ENCODE measurements at places on chromosomes 13 and 19.

DNA sequence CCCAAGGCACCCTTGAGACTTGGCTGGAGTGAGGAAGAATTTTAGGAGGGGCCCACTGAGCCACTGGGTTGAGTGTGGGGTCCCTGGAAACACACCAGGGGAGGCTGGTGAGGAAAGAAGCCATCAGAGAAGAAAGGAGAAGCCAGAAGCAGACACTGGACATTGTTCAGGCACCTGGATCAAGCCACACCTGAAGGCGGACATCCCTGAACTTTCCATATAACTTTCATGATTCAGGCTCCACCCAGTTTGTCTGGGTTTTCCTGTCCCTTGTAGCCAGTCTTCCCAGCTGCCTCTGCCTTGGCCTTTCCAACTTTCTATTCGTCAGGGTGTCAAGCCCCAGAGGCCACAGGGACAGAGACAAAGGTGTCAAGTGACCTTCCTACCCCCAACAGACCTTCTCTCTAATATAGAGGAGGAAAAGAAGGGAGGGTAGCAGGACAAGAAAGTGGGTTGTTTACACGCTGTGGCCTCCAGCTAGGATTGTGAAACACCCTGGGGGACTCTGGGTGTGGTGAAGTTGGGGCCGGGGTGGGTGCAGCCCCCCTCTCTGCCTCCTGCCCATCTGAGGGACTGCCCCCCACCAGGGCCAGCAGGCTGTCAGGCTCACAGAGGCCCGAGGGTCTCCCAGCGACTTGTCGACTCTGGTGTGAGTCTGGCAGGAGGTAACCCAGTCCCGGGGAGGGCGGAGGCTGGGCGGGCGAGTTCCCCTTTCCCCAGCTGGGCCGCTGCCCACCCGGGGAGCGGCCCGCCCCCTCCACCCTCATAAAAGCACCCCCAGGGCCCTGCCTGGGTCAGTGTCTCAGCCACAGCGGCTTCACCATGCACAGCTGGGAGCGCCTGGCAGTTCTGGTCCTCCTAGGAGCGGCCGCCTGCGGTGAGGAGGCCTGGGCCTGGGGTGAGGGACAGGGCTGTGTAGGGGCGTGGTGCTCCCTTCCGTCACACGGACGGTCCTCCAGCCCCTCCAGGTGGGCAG, at the start of gene CFD:
Gene CFD, plus strand, starts transcription at position 797 of the 976 bp plus-strand sequence. Its CDS starts 26 bp downstream, at position 823.
- DNase-seq, result no peak

DNA sequence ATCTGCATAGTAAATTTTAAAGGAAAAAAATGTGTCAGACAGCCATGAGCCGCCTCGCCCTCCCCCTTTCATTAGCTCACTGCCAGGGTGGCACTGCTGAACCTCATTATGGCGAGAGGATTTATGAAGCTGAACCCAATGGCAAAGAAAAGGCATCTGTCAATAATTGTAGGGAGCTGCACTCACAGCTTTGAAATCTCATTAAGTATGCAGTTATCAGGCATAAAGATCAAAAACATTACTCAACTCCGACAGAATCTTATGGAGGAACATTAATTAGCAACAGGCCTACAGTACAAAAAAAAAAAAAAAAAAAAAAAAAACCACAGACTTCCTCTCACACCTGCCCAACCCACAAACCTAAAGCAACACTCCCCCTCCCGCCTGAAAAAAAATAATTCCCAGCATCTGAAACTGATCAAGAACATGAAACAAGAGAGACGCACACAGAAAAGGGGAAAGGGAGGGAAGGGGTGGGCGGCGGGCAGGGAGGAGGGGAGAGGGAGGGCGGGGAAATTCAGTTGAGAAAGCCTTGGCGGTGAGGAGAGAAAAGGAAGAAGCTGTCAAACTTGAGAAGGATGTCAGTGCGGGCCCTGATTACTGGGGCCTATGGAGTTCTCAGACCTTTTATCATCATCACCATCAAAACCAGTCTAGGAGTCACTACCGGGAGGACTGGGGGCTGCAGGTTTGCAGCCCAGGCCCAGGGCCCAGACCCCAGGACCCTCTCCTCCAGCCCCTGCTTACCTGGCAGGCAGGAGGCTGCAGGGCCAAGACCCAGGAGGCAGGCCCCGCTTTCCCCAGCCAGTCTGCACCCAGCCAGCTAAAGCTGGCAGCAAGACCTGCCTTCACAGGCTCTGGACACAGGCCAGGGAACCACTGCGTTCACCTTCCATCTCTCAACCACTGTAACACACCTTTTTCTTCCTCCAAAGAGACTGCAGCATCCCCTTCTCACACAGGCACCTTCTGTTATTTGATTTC, 8.9 kb downstream of the TSHZ3 start:
- peak; percentile 85 for DNase-seq

DNA sequence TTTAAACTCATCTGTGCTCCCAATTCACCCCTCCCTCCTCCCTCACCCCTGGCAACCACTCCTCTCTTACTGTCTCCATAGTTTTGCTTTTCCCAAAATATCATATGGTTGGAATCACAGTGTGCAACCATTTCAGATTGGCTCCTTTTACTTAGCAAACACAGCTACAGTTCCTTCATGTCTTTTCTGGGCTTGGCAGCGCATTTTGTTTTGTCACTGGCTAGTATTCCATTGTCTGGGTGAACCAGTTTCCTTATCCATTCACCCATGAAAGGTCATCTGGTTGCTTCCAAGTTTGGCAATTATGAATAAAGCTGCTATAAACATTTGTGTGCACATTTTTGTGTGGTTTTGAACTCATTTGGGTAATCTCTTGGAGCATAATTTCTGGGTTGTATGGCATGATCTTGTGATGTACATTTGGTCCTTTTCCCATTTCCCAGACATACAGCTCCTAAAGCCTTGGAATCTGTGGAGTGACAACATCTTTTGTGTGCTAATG, 23.9 kb upstream of the GAS6 start:
- peak; percentile 92 for DNase-seq

- DNase-seq, result no peak
Observed at GRCh38 chr13:99383511-99383921, 76.3 kb upstream of the GPR183 start.

GRCh38 chr19:52101866-52102562, 6.4 kb upstream of the ZNF841 start:
- DNase-seq, result no peak

GRCh38 chr13:66879988-66880387, 350.1 kb downstream of the PCDH9 start:
- no peak for DNase-seq

DNA sequence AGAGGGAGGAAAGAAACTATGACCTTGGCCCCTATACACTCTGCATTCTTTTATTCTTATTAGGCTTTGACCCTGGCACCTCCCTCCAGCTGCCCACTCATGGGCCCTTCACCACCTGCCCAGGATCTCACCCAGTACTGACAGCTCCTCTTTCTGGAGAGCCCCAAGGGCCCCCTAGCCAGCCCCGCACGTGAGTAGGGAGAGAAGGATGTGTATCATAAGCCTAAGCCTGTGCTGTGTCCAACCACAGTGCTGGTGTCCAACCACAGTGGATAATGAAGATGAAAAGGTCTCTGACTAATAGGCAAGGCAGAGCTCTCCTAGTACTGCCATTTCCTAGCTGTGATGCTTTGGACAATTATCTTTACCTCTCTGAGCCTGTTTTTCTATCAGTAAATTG, 4.2 kb downstream of the DMRTC2 start:
- no peak for DNase-seq

GRCh38 chr13:50679321-50679720, 164.2 kb downstream of the DLEU7 start:
- DNase-seq, result no peak

- no peak for DNase-seq
Observed at GRCh38 chr13:100597253-100597652, 8.7 kb upstream of the GGACT start.

GRCh38 chr19:38425810-38426466, at the start of gene RASGRP4:
TSS of gene RASGRP4 (minus strand) at chr19:38426219. CDS start at chr19:38426091, 128 bp downstream.
- DNase-seq, result no peak

DNA sequence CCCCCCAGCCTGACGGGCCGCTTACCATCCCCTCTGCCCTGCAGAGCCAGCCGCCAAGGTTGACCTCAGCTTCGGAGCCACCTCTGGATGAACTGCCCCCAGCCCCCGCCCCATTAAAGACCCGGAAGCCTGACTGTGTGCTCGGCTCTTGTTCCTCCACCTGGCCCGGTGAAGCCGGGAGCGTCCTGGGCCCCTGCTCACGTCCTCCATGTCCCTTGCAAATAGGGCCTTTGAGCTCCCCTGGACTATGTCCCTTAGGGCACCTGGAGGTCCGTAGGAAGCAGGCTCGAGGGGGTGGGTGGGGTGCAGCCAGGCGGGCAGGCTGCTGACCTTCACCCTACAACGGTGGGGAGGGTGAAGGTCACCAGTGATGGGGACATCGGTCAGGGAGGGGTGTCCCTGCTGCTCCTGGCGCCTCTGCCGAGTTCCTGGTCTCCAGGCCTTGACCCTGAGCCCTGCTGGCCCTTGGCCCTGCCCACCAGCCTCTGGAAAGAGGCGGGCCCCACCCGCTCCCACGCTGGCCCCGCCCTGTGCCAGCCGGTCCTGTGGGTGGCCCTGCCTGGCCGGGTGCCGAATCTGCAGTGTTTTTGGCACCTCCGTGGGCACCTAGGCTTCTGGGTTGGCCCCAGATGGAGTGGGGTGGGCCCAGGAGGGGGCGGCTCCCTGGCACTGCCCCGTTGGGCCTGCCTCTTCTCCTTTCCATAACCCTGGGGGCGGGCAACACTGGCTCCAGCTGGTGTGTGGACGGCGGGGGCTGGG, 3.3 kb downstream of the ATP5F1D start:
- DNase-seq, result no peak

DNA sequence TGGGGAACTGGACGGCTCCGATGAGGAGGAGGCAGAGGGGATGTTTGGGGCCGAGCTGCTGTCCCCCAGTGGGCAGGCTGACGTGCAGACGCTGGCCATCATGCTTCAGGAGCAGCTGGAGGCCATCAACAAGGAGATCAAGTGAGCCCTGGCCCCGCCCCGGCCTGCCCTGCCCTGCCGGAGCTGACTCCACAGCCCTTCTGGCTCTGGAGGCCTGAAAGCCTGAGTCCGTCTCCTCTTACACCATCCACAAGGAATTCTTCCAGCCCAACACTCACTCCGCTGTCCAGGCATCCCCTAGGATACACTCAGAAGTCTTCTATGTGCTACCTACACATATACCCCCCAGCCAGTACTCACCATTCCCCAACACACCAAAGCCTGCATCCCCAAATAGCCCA, 17.4 kb downstream of the PPFIA3 start:
- no peak for DNase-seq

DNA sequence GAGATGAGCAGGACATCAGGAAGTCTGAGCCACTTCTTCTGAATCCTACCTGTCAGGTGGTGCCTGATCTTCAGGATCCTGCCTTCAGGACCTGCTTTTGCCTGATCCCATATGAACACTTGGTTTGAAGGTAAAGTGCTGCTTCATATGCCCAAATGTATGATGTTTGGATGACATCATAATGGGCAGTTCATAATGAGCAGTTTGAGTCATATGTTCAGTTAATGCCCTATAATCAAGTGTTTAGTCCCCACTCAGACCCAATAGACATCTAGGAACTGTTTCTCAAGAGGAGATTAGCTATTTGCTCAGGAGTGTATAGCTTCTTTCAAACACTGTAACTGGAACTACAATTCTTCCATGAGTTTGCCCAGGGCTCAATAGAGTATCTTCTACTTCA, 58.8 kb downstream of the POLR1D start:
- no peak for DNase-seq

DNA sequence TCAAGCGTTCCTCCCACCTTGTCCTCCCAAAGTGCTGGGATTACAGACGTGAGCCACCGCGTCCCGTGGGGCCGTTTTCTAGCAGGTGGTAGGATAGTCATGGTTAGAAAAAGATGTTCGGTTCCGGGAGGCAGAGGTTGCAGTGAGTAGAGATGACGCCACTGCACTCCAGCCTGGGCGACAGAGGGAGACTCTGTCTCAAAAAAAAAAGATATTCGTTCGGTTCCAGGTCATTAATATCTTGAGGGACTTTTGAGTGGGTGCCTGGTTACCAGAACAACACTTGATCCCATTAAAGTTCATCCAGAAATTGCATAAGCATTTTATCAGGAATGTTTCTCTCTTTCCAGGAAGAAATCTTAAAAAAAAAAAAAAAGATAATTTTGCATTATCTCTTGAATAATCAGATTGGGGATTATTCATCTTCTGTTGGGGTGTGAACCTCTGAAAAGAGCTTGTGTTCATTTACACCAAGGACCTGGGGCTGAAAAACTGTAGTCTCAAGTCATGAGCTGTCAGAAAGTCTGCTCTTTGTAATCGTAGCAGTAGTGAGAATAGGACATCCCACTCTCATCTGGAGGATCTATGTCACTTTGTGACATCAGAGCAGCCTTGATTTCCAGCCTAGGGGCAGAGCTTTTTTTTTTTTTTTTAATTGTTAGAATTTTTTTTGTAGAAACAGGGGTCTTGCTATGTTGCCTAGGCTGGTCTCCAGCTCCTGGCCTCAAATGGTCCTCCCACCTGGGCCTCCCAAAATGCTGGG, 1.0 kb upstream of the ETHE1 start:
- DNase-seq, result no peak

DNA sequence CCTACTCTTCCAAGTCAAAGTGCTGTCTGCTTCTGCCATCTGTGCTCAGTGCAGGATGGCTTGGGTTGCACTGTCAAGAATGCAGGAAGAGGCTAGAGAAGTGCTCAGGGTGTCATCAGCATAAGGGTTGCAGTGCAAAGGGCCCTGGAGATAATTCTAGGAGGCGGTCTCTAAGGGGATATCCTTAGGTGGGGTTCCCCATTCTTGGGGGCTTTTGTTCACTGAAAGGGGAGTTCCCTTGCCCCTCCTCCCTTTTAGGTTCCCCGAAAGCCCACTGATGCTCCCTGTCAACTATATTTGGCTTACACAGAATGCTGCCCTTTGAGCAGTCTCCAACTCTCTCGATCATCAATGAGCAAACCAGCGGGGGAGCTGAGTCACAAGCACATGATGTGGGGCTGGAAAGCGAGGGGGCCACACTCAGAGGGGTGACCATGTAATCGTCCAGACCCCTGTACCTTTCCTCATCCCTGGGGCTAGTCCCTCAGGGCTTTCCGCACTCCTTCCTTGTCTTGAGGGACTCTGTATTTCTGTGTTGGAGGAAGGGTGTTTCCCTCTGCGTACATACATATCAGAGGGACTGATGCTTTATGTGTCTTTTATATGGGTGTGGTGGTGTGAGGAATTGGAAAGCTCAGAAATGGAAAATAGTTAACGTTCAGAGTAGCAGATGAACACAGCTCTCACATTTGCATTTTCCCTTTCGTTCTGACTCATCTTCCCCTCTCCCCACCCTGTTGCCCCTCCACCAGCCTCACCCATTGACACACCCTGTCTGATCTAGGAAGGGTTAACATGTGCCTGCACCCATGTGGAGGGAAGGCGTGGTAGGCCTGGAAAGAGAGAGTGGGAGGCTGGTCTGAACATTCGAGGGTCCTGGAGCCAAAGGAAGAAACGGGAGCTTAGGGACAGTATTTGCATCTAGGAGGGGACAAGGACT, 6.7 kb downstream of the ZBTB32 start:
- DNase-seq, result no peak

DNA sequence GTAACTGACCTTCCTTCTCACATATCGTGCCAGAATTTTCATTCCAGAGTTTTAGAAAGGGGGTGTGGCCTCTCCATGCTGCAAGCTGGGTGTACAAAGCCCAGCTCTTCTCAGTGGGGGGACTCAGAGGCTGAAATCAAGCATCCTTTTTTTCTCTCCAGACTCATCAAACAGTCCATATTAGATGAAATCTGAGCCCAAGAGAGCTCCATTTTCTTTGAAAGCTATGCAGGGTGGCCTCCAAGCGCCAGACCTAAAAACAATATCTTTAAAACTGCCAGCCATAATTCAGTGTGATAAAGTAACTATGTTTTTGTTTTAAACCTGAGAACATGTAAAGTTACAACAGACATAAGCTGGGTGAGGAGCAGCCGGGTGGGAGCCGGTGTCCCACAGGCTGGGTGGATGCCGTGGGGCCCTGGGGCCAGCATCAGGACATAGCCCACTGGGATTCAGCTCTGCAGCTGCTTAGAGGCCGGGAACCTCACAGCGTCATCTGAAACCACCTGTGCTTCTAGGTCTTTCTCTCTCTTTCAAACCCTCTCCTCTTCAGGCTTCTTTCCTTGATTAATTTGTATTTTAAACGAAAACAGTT, 249.2 kb downstream of the ZNF536 start:
- no peak for DNase-seq

All from AG09319 (cell line).